ENCODE measurements at places on chromosomes 12 and 14.

- no peak for DNase-seq
Measured at GRCh38 chr12:104997541-104997940, 11.4 kb downstream of the NOPCHAP1 start.

GRCh38 chr12:57627501-57628279 lies 5.3 kb downstream of the B4GALNT1 start:
- peak; percentile 33 for DNase-seq

DNA sequence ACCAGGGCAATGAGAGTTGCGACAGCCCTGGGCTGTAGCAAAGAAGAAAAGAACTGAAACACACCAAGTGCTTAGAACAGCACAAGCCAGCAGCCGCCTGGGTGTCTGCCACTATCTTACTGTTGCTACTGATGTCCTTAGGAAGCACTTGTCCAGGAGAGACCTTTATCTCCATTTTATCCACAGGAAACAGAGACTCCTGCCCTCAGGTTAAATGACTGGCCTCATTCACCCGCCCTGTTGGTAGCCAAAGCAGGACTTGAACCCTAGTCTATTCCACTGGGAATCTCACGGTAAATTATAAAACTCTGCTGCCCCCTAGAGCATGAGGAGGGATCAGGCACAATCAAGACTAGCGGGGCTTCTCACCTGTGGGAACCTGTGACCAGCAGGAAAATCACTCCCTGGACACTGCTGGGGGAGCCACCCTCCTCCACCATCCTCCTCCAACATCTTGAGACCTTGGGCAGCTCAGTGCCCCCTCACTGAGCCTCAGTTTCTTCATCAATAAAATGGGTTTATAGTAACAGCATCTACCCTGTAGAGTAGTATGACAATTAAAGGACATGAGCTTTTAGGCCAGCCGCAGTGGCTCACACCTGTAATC lies 20.5 kb upstream of the TESC start:
- DNase-seq: peak; percentile 64

DNA sequence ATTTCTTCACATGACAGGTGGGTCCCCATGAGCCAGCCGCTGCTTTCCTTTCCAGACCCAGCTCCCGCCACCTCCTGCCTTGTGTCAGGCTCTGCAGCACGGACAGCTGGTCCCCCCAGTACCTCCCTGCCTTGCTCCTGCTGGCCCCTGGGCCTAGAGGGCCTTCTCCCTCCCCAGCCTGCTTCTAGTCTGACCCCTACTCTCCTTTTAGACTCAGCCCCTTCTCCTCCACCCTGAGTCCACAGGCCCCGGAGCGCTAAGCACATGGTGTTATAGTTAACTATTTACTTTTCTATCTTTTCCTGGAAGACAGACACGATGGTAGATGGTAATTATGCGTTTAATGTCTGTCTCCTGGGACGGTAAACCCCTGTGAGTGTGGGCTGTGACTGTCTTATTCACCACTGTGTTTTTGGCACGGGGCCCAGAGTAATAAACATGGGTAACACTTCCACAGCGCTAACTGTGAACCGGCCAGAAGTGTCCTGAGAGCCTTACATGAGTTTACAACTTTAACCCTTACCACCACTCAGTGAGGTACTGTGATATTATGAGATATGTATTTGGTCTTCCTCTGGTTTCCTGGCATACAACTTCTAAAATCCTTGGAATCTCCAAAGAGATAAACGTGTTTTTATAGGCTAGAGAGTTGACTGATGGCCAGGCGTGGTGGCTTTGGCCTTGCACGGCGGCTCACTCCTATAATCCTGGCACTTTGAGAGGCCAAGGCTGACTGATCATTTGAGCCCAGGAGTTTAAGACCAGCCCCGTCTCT lies 41.2 kb downstream of the DGLUCY start:
- no peak for DNase-seq

DNA sequence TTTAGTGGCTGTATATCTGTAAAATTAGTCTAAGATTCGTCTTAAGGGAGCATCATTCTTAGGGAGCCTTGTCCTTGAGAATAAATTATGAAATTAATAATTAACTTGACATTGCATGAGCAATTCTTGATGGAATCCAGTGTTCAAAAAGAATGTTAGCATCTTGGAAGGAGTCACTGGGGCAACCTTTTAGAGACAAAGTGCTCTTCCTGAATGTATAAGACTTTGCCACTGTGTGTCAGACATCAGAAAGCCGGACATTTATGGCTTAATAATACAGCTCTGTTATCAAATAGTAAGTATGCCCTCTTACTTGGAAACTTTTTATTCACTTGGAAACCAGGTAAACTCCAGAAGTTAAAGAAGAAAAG lies 83.3 kb downstream of the CCER1 start:
- no peak for DNase-seq

All from liver (tissue), 10 donors.